Ammon's horn (tissue), 1 donor: ENCODE measurements at places on chromosomes 16 and 17.

DNA sequence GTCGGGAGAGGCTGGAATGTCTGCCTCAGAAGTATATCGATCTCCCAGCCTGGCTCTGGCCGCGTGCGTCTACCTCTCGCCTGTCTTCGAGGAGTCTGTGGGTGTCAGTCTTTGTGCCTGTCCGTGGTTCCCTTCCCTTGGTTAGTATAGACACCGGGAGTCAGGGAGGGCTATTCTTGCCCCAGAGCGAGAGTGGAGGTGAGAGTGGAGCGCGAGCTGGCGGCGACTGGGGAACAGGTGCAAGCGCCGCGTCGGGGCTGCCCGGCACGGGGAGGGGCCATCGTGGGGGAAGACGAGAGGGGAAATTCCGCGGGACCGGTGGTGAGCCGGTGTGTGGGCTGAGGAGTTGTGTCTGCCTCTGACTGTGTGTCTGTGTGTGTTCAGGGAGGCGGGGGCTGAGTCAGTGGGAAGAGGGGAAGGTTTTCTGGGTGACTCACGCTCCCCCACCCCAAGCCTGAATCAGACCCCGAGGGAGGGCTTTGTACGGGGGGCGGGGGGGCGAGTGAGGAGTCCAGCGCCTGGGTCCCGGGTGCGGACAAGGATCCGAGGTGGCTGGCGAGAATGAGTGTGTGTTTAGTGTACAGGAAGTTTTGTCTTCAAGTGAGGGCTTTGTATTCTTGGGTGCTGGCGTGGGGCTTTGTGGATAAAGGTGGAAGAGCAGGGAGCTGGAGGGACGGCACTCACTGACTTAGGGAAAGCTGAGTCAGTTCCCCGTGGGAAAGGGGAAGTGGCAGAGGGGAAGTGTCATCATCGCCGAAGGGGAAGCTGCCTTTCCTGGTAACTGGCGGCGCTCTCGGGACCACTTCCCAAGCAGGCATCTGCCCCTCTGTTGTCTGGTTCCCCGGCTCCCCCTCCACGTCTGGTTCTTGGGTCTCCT is 8.6 kb downstream of the KDM6B start:
- DNase-seq = peak; percentile 81

DNA sequence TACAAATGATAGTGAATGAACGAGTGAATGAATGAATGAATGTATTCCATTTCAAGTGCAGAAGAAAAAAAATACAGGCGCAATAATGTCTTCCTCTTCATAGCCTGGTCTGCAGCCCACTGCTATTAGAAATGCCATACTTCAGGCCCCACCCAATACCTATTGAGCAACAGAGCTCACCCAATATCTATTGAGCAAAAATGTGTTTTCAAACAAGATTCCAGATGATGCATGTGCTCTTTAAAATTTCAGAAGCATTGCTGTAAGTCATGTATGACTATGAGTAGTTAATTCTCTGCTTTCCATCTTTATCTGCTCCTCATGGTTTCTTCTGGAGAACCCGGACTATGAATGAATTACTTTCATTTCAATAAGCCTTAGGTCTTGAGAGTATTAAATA is 308.2 kb downstream of the XYLT1 start:
- no peak for DNase-seq

DNA sequence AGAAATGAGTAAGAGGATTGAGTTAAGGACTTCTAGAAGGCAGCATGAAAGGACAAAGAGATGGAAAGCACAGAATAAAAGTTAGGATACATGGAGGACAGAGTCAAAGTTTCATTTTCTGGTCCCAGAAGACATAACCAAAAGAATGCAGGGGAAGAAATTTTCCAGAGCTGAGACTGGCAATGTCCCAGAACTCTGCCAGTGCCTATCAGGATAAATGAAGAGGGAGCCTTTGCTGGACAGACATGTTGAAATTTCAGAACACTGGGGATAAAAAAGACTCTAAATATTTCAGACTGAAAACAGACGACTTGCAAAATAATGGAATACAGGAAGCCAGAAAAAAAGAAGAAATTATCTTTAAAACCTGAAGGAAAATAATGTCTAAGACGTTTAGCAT is 55.7 kb downstream of the NT5M start:
- DNase-seq = no peak

DNA sequence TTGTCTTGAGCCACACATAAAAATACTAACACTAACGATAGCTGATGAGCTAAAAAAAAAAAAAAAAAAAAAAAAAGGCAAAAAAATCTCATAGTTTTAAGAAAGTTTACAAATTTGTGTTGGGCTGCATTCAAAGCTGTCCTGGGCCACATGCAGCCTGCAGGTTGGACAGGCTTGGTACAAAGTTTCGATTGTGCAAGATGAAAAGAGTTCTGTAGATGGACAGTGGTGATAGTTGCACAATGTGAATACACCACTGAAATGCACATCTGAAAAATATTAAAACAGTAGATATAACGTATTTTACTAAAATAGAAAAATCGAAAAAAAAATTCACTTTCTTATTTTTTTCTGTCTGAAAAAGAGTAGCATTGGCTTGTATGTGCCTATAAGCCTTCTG is 42.9 kb downstream of the AMFR start:
- DNase-seq = no peak

DNA sequence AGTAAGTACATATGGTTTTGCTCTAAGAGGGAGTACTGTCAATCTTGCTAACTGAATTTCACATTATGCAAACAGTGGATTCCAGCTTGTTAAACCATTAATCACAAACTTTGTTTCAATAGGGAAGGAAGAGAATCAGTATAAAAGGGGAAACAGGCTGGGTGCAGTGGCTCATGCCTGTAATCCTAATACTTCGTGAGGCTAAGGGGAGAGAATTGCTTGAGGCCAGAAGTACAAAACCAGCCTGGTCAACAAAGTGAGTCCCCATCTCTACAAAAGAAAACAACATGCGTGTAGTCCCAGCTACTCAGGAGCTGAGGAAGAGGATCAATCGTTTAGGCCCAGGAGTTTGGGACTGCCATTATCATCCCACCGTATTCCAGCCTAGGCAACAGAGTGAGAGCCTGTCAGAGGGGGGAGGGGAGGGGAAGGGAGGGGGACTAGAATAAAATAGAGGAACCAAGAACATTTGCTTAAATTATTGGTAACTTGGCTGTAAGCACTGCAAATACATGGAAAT is 65.7 kb downstream of the FBXL20 start:
- peak; percentile 23 for DNase-seq

GRCh38 chr17:8365143-8365542 is 11.4 kb downstream of the KRABD2 start:
- no peak for DNase-seq

GRCh38 chr16:79653373-79653891 is 52.9 kb upstream of the MAF start:
- peak; percentile 5 for DNase-seq

DNA sequence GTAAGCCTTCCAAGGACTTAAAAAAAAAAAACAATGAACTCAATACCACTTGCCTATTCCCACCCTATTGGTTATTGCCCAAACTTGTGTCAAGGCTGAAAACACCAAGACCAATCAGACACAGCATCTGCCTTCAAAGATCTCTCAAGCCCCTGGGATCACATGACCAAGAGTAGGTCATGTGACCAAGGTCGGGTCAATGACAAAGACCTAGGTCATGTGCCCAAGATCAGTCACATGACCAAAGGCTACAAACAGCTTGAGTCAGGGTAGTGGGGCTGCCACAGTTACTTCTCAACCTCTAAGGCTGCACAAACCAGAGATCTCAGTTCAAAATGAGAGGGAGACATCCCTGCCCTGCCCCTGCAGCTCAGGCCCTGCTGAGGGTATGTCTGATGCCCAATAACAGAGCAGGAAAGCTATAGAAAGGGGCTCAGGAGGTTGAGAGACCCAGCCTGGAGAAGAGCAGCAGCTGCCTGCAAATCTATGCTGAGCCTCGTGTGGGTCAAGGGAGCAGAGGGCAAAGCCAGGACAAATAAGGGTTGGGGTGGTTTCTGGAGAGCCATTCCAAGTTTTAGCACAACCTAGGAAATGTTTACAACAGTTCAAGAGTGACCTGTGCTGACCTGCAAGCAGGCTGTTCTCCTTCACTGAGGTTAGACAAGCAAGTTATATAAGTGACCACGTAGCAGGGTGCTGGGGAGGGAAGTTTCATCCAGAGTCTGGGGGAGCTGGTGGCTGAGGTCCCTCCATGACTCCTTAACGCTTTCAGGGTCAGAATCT is 48.8 kb downstream of the PIMREG start:
- no peak for DNase-seq

- no peak for DNase-seq
These were observed 29.6 kb upstream of the MMD start for GRCh38 chr17:55451203-55451641.

DNA sequence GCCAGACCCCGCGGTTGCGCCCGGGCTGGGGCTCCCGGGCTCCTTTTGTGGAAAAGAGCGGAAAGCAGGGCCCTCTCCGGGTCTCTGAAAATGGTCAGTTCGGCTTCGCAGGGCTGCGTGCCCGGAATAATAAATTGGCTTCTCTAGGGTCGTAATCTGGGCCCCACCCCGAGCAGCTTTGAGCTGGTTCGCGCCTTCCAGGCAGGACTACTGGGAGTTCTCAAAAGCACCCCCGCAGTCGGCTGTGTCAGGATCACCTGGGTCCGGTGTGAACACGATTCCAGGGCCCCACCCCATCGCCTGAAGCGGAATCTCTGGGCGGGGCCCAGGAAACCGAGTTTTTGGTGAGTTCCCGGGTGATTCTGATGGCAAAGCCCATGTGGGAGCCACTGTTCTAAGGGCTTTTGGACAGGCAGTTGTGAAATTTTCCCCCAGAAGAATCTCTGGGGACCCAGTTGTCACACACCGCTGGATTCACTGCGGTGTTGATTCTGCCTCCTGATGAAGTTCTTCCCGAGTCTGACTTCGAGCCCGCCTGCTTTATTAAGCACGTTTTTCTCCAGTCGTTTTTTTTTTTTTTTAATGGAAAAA is 77.0 kb downstream of the MRC2 start:
- DNase-seq = no peak

GRCh38 chr17:32490101-32490482 is 3.3 kb downstream of the CDK5R1 start:
- no peak for DNase-seq

DNA sequence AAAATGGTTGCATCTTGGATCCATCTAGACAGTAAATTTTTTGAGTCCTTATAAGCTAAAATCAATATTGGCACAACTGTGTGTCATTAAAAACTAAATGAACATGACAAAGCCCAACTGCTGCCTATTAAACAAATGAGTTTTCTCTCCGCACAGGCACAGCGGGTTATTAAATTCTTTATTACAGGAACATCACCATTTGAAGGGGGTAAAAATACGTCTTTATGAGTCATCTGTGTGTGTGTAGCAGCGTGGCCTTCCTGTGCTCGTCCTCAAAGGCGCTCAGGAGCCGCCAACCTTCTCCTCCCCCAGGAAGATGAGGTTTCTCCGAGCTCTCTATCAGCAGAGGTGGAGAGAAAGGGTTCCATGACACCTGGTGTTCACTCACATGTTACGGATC is 62.6 kb upstream of the SDK2 start:
- no peak for DNase-seq

DNA sequence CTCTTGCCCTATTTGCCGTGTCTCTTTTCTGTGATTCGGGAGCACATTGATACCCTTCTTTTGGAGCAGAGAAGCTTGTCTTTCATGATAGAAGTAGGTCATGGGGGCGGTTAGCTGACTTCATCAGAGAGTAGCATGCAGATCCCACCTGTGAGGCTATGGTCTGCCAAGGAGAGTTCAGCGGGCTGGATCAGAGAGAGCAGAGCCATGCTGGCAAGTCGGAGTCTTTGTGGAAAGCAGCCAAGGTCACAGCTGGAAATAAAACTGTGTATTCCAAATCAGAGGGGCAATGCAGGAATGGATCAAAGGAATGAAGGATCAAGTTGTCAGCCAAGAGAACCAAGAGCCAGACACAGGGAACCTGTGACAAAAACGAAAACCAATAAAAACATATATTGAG is 595.9 kb downstream of the WWOX start:
- no peak for DNase-seq
